ENCODE measurements at places on chromosomes 13 and 19.

DNA sequence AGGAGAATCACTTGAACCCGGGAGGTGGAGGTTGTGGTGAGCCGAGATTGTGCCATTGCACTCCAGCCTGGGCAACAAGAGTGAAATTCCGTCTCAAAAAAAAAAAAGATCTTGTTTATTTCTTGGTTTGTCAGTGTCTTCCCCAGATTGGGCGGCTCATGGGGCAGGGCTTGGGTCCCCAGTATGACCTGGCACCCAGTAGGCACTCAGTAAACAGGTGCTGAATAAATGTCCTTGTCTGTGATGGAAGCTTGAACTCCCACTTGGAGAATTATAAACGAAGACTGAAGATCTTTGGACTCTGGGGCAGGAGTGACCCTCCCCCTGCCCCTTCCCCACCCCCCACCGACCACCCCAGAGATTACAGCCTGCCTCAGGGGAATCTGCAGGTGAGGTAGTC lies 9.9 kb upstream of the FUT5 start:
- no peak for DNase-seq

GRCh38 chr13:51630288-51630615 lies 46.0 kb downstream of the WDFY2 start:
- DNase-seq: no peak

DNA sequence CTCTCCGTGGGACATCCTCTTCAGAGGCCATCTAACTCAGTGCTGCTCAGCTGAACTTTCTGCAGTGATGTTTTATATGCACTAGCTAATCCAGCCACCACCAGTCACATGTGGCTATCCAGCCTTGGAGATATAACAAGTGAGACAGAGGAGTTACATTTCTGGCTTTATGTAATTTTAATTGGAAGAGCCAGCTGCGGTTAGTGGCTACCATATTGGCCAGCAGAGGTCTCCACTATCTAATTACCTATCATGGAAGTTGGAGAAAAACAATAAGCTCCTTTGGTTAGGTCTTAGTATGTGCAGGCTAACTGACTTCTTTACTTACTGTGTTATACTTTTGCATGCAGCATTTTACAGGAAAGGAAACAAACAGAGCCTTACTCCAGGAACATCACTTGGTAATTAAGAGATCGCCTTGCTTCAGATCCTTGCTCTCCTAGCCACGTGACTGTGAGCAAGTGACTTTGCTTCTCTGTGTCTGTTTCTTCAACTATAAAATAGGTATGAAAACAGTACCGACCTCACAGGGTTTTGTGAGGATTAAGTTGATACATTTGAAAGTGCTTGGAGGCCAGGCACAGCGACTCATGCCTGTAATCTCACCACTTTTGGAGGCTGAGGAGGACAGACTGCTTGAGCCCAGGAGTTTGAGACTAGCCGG lies 1.6 kb upstream of the KLK10 start:
- no peak for DNase-seq

DNA sequence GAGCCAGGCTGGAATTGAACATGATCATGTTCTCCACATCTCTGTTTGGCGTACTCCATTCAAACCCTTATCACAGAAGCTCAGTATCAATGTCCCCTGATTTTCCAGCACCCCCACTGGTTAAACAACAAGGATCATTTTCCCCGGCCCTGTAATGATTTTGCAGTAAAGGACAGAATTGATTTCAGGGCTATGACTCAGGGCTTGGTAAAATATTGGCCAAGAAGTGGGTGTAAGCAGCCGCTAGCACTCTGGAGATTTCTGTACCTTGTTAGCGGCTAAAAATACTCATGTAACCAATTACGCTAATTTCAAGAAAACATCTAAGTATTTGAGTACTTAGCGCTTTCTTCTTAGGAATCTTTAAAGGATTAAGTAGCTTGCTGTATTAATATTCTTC lies 69.5 kb upstream of the FNDC3A start:
- DNase-seq: no peak

DNA sequence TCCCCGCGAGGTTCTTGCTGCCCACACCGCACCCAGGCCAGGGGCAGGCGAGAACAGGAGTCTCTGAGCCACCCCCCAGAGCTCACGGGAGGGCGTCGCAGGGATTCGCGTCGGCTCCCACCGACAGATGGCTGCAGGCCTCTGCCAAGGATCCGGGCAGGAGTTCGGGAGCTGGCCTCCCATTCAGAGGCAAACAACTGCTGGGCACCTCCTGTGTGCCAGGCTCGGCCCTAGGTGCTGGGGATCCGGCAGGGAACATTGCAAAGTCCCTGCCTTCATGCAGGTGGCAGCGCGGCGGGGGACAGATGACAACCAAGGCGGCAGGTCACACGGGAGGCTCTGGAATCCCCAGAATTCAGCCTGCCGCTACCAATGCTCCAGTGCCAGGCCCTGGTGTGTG lies 25.3 kb downstream of the LRRC4B start:
- DNase-seq: no peak

DNA sequence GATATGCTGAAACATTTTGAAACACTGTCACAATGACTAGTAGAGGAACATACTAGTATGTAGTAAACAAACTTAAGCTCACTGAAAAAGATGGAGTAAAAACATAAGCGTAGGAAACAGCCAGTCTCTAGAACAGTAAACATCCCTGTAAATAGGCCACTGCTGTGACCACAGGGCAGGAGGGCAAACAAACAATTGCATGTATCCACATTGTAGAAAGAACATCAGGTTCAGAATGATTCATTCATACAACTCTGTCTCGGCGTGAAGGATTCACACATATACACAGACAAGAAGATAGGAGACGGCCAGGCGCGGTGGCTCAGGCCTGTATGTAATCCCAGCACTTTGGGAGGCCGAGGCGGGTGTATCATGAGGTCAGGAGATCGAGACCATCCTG lies 390.1 kb downstream of the IRS2 start:
- no peak for DNase-seq

DNA sequence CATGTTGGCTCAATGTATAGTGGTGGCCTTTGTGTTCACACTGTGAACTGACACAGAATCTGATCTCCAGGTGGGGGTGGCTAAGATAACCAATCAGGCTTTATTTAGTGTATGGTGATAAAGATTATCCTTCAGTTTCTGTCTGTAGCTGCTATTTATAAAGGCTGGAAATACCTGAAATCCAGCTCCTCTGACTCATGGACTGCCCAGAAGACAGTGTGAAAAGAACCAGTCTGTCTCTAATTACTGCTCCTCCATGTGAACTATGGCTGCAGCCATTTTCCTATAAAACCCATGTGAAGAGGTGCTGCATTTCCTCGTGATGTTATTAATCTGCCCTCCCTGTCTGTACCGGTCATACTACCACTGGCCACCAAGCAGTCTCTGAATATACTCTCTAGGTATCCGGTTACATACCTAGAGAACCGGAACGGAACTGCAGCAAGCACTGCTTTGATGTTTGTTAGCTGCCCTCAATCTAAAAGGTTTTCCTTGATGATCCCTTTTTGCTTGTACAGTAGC lies 238.0 kb downstream of the LHFPL6 start:
- no peak for DNase-seq

GRCh38 chr19:10935371-10936059 lies 6.9 kb downstream of the TIMM29 start:
- DNase-seq: no peak

- no peak for DNase-seq
Observed at GRCh38 chr13:95246292-95247082, 54.8 kb downstream of the ABCC4 start.
